ENCODE measurements at places on chromosomes 11 and 22. TPM values are rescaled to one million over a fixed set of nuclear protein-coding genes. Genes with fewer than 3 reads are reported as not detected.

GRCh38 chr11:74641905-74642304 lies 49.5 kb downstream of the POLD3 start:
- DNase-seq = no peak

DNA sequence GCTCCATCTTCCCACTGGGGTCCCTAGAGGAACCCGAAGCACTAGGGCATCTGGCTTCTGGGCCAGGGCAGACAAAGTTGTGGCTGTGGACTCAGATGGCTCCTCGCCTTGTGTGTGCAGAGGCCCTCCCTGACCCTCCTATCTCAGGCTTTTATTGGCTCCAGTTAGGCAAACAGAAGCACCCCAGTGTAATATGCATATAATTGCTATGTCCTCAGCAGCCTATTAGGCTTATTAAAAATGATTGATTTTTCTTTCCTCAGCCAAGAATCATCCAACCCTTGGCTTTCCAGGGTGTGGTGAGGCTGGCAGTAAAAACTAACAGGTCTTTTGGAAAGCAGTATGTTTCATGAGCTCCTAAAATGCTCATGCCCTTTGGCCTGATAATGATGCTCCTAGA lies 22.3 kb downstream of the UPB1 start:
- DNase-seq = no peak

DNA sequence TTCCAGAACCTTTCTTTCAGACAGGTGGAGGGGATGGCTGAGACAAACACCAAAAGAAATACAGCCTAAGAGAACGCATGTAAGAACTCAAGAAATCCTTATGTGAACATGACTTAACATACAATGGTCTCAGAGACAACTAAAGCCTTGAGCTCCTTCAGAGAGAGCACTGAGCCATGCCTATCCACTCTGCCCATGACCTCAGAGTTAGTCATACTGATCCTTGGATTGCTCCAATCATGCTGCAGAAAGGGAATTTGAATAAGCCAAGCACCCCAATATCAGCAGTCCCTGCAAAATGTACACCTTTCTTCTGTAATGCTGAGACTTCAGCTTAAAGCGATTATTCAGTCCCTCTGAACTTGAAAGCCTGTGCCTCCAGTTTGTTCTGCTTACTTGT lies 43.2 kb upstream of the CHKA start:
- DNase-seq = no peak

Gene IL17REL
- polyA plus RNA-seq = 0.33 TPM
